ENCODE measurements at places on chromosomes 4 and X. TPM values are rescaled to one million over a fixed set of nuclear protein-coding genes. Genes with fewer than 3 reads are reported as not detected.

DNA sequence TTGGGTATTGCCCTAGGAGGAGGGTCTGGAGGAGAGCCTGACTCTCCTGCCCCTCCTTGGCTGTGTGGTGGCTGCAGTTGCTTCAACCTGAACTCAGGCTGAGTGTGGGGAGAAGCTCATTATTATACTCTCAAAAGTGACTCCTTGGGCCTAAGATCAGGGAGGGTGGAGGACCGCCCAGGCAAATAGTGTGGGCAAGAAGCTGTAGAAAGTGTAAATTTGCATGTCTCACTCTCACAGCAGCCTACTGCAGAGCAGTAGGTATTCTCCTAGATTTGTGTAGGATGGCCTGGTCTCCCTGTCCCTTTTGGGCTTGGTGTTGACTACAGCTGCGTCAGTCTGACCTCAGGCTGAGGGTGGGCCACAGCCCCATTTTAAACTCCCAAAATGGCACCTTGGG, 156.1 kb downstream of the ZNF330 start:
- no peak for DNase-seq

DNA sequence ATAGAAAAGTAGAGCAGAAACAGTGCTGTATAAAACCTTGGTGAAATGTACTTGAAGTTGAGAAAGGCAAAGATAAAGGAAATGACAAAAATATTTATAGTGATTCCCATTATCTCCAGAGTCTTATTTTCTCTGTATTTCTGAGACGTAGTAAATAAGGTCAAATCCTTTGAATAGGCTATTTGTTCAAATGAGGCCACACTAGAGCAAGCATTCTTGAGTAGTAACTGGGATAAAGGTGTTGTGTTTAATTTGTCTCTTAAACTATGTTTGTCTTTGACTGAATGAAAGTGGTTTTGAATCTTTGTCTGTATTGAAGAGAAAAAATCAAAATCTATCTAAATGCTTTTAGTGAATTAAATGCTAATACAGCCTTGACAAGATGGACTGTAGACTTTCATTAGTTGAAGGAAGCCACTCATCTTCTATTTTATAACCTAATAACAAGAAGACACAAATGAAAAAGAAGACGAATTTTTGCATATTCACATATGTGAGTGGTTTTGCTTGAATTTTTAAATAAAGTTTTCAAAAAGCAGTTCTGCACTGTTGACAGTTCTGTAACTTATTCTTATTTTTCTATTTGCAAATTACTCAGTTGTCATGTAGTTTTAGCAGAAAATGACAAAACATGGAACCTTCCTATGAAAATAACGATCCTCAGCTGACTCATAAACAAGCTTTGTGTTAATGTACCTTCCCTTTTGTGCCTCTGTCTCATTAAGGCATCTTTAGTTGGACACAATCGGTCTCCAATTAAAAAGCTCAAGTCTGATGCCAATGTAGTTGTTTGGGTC, 94.8 kb upstream of the PCDH18 start:
- no peak for DNase-seq

GRCh38 chrX:786441-786881, 155.9 kb downstream of the SHOX start:
- DNase-seq: no peak

RAP2C gene
- 33.7 TPM for total RNA-seq

PHEX gene
- 0.10 TPM for total RNA-seq

GRCh38 chr4:77465271-77465670, 140.3 kb upstream of the CXCL13 start:
- DNase-seq: no peak

DNA sequence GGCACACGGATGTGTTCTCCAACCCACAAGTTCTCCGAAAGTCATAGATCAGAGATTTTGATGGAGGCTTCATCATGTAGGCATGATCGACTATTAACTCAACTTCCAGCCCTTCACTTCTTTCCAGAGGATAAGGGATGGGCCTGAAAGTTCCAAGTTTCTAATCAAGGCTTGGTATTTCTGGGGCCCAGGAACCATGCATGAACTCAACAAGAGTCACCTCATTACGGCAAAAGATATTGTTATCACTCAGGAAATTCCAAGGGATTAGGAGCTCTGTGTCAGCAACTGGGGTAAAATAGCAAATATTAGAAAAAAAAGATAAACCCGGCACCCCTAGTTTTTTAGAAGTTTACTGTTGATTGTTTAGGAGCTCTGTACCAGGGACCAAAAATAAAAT, 240.1 kb upstream of the PPP1R2C start:
- no peak for DNase-seq

PNMA5 gene
- not detected for total RNA-seq

GAGE2A gene
- total RNA-seq: not detected

STATH gene
- not detected for total RNA-seq

DUSP21 gene
- not detected for total RNA-seq

- DNase-seq: no peak
These were observed 191.7 kb downstream of the PTTG2 start for GRCh38 chr4:38151873-38152272.

GAGE12H gene
- not detected for total RNA-seq

- no peak for DNase-seq
These were observed 48.8 kb downstream of the MAP7D2 start for GRCh38 chrX:20067709-20068561.

- no peak for DNase-seq
These were observed 222.1 kb downstream of the LDB2 start for GRCh38 chr4:16676230-16676770.

NKX6-1 gene
- not detected for total RNA-seq

ARMCX1 gene
- not detected for total RNA-seq

ASMTL gene
- 94.2 TPM for total RNA-seq

TENM3 gene
- not detected for total RNA-seq

- DNase-seq: no peak
These were observed 1626.0 kb upstream of the TENM3 start for GRCh38 chr4:180617196-180617595.

GRCh38 chr4:3866813-3867129, 100.6 kb downstream of the ADRA2C start:
- DNase-seq: no peak

NAP1L2 gene
- 2.0 TPM for total RNA-seq

- no peak for DNase-seq
These were observed 3.2 kb downstream of the UNC5C start for GRCh38 chr4:95545546-95545945.

- no peak for DNase-seq
These were observed 597.7 kb downstream of the MID1IP1 start for GRCh38 chrX:39398963-39399261.

DNA sequence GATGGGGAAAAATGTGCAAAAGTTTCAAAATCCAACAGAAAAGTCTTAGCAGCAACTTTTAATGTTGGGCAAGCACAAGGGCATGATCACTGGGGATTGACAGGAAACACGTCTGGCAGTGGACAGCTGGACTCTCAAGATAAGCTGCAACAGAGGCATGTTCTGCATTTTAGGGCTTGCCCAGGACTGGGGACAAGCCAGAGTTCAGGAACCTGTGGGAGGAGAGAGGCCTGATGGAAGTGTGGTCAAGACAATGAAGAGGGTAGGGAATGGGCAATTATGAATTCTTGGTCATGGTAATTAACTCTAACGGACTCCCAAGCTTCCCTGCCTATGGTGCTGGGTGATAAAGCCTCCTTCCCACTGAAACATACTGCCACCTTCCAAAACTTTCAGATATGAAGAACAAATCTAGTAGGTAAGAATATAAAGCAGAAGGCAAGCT, 48.4 kb downstream of the ANXA3 start:
- no peak for DNase-seq

RXFP1 gene
- total RNA-seq: not detected

HTATSF1 gene
- 33.3 TPM for total RNA-seq

DNA sequence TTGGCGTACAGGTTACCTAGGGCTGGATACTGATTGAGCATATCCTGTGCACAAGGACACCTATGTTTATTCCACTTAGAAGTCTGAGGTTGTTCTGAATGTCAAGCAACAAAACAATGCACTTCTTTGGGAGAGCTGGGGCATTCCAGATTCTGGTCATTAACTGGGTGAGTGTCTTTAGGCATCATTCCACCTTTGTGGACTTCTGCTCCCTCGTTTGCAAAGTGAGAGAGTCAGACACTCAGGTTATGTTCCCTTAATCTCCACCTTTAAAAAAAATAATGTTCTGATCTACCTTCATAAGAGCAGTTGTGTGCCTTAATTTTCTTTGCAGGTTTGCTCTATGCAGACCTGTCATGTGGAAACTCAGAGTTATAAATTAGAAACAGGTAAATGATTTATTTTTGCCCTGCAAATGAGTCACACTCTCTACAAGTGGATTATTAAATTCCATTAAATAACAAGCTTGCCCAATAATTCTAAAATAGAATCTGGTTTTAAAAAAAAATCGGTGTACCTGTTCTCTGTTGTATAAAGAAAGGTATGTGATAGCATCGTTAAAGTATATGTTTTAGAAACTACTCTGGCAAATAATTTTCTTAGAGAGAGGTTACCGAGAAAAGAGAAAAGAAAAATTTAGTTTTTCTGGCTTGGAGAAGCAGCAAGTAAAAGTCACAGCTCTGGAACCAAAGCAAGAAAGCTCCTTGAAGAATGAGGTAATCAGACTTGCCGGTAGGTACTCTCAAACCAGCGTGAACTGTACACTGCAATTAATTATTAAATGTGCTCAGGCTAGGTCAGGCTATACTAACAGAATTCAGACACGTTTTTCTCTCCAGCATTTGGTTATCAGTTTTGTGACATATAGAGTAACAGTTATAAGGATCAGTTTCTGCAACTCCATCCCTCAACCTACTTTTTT, 93.2 kb downstream of the SORBS2 start:
- no peak for DNase-seq

- DNase-seq: no peak
These were observed 614.4 kb downstream of the RPA4 start for GRCh38 chrX:97498093-97498492.

KLB gene
- total RNA-seq: not detected

SLC10A4 gene
- total RNA-seq: 0.39 TPM

DNA sequence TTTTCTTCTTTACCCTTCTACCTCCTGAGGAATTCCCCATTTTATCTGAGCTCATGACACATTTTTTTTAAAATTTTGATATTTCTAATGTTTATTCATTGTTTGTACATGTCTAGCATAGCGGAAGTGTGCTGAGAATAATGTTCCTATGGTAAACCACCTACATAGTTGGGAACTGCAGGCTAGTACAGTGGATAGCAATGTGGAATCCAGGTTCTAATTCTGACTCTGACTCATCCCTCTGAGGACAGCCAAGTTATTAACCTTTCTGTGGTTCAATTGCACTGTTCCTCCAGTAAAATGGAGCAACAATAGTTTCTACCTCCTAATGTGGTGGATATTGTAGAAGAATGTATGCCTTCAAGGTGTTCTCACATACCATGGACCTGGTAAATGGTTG, 20.6 kb upstream of the APELA start:
- no peak for DNase-seq

DNA sequence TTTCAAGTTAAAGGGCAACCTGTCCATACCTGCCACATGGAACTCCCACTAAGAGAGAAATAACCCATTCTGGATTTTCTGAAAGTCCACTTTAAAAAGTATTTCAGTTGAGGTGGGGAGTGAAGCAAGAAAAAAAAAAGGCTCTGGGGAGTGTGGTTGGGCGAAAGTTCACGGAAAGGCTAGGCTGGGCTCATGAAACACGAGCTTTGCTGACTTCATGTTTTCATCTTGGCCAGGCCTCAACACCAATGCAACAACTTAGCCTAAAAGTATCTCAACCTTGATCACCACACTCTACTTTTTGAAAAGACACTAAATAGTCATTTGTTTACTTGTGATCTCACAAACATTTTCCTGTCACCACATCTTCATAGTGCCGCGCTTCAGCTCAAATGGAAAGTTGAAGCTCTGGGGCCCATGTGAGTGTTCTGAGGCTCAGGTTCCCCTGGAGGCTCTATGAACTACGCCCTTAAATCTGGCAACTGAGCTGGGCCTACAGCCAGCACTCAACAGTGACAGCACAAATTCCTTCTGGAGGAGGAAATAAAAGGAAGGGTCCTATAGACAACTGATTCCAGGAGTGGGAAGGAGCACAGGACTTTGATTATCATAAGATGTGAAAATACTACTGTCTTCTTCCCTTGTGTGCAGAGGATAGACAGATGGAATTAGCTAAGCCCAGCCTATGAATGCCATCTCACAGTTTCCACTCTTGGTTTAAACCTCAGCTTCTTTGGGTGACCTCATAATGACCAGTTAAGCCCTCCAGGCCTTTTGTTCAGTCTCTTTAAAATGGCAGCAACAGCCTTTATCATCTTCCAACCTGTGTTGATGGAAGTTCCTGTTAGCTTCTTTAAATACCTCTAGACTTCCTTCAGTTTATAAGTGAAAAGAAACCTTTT, 5.1 kb downstream of the CD40LG start:
- no peak for DNase-seq

- DNase-seq: no peak
These were observed 129.5 kb upstream of the KLF3 start for GRCh38 chr4:38534344-38535045.

DNA sequence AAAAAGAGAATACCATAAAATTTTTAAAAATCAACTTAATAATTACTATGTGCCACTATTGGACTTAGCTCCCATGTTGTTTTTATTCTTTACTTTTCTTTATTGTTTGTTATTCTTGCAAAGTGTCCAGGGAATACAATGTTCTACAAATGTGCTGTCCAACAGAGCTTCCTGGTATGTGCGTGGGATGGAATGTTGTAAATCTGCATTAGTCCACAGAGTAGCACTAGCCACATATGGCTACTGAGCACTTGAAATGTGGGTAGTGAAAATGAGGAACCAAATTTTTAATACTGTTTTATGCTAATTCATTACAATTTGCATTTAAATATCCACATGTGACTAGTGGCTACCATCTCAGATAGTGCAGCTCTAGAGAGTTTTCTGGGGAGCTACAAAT, 14.3 kb upstream of the CORIN start:
- DNase-seq: no peak

DNA sequence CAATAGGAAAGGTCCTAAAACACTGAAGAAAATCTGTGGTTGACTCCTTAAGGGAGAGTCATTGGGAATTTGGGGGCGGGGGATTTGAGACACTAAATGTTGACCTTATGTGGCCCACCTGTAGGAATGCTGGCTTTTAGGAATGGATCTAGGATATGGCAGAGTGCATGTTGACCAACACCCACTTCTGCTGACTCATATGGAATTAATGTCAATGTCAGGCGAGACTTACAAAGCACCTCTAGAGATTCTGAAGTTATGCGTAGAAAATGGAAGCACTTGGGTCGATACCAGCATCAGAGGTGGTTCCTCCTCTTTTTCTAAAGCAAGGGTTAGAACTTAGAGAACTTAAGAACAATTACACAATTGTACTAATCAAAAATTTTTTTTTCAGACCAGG, 100.6 kb upstream of the CBR4 start:
- DNase-seq: no peak

Data from natural killer cell treated with Interleukin-12 subunit alpha and Interleukin-12 subunit beta and Interleukin-15 and Interleukin-18, amount 100 ng/mL, for 72 hours (primary cell).